ENCODE measurements at places on chromosomes 6 and 20. TPM values are rescaled to one million over a fixed set of nuclear protein-coding genes. Genes with fewer than 3 reads are reported as not detected.

DNA sequence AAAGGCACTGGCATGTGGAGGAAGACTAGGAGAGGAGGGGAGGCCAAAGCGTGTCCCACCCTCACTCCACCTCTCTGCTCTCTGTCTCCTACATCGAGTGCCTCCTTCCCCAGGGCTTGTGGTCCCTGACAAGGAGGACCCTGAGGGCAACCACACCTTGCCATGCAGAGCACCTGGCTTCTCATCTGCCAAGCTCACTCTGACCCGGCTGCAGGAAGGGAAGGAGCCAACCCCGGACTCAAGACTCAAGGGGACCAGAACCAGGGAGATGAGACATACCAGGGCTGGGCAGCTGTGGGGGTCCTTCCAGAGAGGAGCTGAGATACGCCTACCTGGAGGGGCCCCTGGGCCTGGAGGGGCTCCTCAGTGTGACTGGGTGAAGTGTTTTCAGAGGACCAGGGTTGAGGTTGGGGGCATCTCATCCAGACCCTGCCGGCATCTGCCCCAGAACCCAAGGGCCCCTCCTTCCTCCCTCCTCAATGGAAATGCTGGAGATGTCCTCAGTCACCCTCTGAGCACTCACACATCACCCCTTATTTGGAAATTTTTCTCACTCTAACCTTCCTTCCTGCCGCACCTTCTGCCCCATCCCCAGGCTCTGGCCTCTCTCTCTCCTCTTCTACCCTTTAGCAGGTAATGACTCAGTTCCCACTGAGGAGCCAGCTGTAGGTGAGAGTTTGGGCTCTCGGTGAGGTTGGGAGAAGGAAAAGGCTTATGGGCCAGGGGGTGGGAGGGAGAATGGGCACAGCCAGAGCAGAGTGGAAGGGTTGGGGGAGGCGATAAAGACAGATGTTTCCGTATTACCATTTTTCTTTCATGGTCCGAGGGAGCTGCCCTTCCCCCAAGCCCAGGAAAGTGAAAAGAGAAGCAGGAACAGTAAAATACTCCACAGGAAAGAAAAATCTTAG lies 32.0 kb upstream of the POU5F1 start:
- no peak for DNase-seq

GRCh38 chr6:52741872-52742271 lies 21.4 kb downstream of the GSTA2 start:
- DNase-seq: no peak

- DNase-seq: no peak
These were observed 58.0 kb upstream of the TMEM200A start for GRCh38 chr6:130307752-130308361.

GRCh38 chr20:46393967-46394366 lies 12.4 kb downstream of the ELMO2 start:
- no peak for DNase-seq

DNA sequence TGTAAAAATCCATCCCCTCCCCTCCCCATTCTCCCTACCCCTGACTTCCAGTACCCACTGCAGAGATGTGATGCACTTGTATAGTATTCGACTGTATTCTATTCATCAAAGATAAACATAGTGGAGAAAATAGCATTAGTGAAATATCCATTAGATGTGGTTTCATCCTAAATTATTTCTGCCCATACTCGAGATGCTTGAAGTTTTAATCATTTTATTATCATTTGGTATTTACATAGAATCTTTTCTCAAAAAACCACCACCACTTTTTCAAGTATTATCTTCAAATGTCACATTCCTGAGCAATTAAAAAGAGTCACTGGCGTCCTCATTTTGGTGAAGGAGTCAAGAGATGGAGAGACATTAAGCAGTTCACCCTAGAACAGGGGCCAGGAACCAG lies 181.9 kb downstream of the HAO1 start:
- no peak for DNase-seq

GRCh38 chr6:44622956-44623355 lies 235.4 kb downstream of the CDC5L start:
- no peak for DNase-seq

GRCh38 chr20:4780245-4780644 lies 58.5 kb downstream of the PRND start:
- peak; percentile 39 for DNase-seq

DNA sequence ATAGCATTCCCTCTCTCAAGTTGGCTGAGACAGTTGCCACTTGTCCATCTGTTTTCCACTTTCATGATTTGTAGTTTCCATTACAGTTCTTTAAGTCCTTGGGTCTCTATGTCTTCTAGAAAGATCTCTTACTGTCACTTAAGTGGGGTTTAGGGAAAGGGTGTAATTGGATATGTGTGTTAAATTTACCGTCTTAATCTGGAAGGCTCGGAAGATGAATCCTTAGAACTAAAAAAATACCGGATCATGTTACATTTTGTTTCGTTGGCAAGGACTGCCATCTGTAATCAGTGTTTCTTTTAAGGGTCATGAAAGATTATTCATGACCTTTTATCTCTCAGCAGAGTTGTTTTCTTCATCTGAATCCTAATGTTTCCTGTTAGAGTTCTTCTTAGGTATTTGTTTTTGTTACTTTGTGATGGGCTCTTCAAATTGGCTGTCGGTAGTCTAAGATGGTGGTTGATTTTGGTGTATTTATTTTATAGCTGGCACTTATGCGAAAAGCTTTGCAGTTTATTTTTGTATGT lies 21.8 kb upstream of the BTBD3 start:
- DNase-seq: no peak

DNA sequence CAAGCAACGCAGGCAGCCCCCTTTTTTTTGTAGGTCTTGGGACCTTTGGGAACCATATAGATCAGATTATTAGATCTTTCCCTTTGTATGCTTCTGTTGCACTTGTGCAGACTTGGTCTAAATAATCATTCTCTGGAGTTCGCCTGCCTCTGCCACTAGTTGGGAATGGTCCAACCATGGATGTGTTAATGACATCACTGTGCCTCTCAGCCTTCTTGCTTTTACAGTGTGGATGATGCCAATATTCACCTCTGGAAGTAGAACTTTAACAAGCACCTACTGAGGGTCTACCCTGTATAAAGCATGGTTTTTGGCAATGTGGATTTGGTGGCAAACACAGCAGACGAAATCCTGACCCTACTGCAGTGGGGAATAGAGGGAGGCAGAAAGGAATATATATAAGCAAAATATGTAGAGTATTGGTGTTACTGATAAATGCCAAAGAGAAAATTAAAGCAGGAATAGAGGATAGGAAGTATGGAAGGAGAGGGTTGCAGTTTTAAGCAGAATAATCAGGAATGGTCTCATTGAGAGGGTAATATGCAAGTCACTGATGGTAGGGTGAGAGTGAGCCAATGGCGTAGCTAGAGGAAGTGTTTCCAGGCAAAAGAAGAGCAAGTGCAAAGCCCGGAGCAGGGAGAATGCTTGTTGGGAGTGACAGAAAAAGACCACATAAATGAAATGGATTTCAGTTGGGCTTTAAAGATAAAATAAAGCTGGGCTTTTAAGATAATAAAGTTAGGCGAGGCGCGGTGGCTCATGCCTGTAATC lies 97.5 kb downstream of the DOK5 start:
- no peak for DNase-seq

- no peak for DNase-seq
These were observed 28.4 kb upstream of the BTN3A2 start for GRCh38 chr6:26336355-26337198.

DNA sequence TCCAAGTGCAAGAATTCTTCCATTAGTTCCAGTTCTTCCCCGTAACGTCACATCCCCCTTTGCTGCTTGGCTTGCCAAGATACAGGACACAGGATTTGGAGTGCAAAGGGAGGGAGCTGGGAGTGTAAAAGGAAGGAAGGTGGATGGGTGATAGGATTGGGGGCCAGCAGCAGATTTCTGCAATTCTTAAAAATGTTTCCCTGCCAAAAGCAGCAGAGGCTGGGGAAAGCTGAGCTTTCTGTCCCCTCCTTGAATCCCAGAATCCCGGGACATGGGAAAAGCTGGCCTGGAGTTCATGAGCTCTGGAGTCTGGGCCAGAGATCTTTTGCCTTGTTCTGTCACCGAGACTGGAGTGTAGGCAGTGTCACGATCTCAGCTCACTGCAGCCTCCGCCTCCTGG lies 60.0 kb upstream of the EPB41L1 start:
- DNase-seq: no peak

DNA sequence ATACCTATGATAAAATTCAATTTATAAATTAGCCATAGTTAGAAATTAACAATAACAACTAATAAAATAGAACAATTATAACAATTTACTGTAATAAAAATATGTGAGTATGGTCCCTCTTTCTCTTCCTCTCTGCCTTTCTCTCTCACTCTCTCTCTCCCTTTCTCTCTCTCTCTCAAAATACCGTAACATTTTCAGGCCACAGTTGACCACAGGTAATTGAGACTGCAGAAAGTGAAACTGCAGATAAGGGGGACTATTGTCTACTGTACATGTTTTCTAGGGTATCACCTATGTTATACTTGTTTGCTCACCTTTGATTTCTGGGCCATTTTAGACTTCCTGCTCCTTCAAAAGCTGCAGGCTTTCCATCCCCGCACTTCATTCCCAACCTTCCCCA lies 46.8 kb downstream of the LY86 start:
- DNase-seq: no peak

- no peak for DNase-seq
These were observed 13.3 kb upstream of the CRYBG1 start for GRCh38 chr6:106347219-106347618.

GRCh38 chr6:143449714-143450452 lies 612 bp downstream of the ADAT2 start:
- peak; percentile 69 for DNase-seq

DNA sequence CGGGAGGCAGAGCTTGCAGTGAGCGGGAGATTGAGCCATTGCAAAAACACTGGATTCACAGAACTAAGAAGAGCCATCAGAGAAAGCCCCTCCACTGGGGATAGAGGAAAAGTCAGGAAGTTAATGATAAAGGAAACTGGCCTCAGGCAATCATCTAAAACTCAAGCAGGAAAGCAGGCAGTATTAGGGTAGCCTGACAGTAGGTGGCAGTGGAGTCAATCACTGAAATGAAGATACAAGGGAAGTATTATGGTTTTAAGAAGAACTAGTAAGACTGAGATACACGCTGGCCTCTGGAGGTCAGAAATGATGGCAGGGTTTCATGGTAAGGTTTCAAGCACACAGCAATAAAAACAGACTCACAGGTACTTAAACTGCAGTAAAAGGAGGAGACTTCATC lies 578.3 kb downstream of the HACE1 start:
- DNase-seq: no peak

DNA sequence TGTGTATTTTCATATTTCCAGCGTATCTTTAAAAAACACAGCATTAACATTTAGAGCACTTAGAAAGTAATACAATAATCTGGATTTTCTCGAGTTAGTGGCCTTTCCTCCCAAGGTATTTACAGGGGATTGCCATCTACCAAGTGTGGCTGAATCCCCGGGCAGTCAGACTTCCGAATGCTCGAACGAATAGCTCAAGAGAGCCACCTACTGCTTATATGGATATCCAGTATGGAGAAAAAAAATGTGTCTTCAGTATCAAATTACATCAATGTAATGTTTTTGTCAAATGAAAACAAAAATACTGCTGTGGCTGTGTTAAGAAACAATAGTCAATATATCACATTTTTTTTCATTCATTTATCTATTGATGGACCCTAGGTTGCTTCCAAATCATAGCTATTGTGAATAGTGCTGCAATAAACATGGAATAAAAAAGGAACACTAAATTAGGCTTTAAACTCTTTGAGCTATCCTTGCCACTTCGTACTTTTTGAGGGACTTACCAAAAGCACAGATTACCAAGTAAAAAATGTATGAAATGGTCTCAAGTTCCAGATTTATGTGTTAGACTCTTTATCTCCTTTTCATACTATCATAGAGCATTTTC lies 654.5 kb upstream of the PTCHD4 start:
- DNase-seq: no peak

- DNase-seq: no peak
These were observed 10.8 kb upstream of the TAAR1 start for GRCh38 chr6:132669690-132670291.

GRCh38 chr6:10532392-10532791 lies 11.2 kb downstream of the GCNT2 start:
- no peak for DNase-seq

- DNase-seq: no peak
These were observed 45.4 kb downstream of the SIRPA start for GRCh38 chr20:1940581-1940980.

DNA sequence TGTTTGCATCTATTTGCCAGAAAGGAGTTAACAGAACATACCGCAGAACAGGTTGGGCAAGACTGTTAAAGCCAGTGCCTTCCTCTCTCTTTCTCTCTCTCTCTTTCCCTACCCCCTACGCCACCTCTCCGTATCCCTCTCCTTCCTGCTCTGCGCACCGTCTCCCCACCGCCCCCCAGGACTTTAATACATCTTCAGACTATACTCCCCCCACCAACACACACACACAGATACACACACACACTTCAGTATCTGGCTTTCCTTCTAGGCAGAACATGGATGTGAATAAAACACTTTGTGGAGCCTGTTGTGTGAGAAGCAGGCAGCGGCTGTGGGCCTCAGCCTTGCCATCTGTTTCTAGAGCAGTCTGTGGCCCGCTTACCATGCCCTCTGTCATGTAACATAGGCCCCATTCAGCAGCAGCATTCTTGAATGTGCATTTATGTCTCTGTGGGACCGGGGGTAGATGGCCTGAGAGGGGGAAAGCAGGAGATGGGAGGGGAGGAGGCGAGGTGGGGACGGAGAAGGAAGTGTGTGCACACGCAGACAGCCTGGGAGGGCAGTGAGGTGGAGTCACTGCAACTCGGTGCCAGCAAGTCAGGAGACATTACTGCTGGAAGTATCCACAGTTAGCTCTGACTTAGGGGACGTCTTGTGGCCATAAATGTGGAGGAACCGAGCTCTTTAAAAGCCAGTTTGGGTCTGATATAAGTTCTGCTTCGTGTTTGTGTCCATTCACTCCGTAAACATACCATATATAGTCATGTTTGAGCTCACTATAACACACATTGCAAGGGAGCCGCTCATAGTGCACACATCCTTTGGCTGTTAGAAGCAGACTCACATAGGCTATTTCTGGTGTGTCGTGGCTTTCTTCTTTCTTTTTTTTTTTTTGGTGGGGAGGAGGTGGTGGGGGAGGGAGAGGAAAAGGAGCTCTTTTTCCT lies 38.4 kb downstream of the RREB1 start:
- no peak for DNase-seq

DNA sequence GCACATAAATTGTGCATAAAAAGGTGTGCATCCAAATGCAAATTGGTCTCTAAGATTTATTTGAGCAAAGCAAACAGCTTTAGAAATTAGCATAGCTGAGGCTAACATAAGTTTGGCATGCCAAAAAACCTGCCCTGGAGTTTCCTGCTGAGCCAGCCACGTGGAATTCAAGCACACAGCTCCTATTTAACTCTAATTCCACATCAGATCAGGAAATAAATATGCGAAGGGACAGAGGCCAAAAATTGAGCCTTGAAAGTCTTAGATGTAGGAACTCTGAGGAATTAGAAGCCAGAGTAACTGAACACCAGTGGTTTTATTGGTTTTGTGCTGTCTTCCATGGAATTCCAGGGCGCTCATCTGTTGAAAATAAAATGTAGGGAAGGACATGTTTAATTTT lies 19.6 kb downstream of the SOBP start:
- no peak for DNase-seq

The TRIM10 gene
- not detected for total RNA-seq

The RAD21L1 gene
- not detected for total RNA-seq

The HRH3 gene
- not detected for total RNA-seq

The BIRC7 gene
- not detected for total RNA-seq

The ABHD16B gene
- total RNA-seq: not detected

The BPI gene
- total RNA-seq: not detected

The HLA-G gene
- total RNA-seq: 0.85 TPM

The MCCD1 gene
- total RNA-seq: not detected

All from activated CD8-positive, alpha-beta memory T cell treated with anti-CD3 and anti-CD28 coated beads, Interleukin-2, amount 10 ng/mL, durations not matched to agents 7 days and 5 days (primary cell).